Motor neuron (in vitro differentiated cells): ENCODE measurements at places on chromosomes 12 and 14. TPM values are rescaled to one million over a fixed set of nuclear protein-coding genes. Genes with fewer than 3 reads are reported as not detected.

The TAS2R31 gene
- total RNA-seq, result 1.3 and 2.5 TPM in 2 replicates

The GLIPR1L1 gene
- total RNA-seq, result not detected in 2 replicates

The SERPINA9 gene
- total RNA-seq, result 0.16 TPM in 1 of 2 replicates, not detected in the other

The PMEL gene
- 1.3 and 2.2 TPM in 2 replicates for total RNA-seq

The FOS gene
- 31.3 and 76.3 TPM in 2 replicates for total RNA-seq

The SFSWAP gene
- 25.2 and 29.0 TPM in 2 replicates for total RNA-seq

The HDAC7 gene
- 15.3 and 19.5 TPM in 2 replicates for total RNA-seq

The ZBTB1 gene
- total RNA-seq, result 34.2 and 35.4 TPM in 2 replicates

The ZBTB25 gene
- total RNA-seq, result 12.4 and 12.9 TPM in 2 replicates

The GARIN6 gene
- total RNA-seq, result not detected in 2 replicates

The PPM1H gene
- total RNA-seq, result 9.3 and 10.5 TPM in 2 replicates

The TROAP gene
- total RNA-seq, result 0.78 and 2.0 TPM in 2 replicates

The ITPR2 gene
- total RNA-seq, result 23.7 and 24.0 TPM in 2 replicates

The MSI1 gene
- total RNA-seq, result 0.10 and 0.11 TPM in 2 replicates

The RND1 gene
- 1.1 and 1.2 TPM in 2 replicates for total RNA-seq

The OR4E2 gene
- total RNA-seq, result not detected in 2 replicates

The SERPINA1 gene
- 0.63 and 1.0 TPM in 2 replicates for total RNA-seq

The EID3 gene
- 1.5 and 3.3 TPM in 2 replicates for total RNA-seq

The HOXC12 gene
- 0.06 TPM in 1 of 2 replicates, not detected in the other for total RNA-seq

The CCDC38 gene
- total RNA-seq, result 0.37 and 0.98 TPM in 2 replicates

The AQP2 gene
- 0.09 and 0.26 TPM in 2 replicates for total RNA-seq

The TMEM30B gene
- total RNA-seq, result 0.07 and 0.30 TPM in 2 replicates

The NINJ2 gene
- total RNA-seq, result 3.5 and 4.5 TPM in 2 replicates

The ASIC1 gene
- 11.3 and 12.6 TPM in 2 replicates for total RNA-seq

The TMEM179 gene
- total RNA-seq, result 0.90 and 1.2 TPM in 2 replicates

The DBX2 gene
- not detected in 2 replicates for total RNA-seq

The SP1 gene
- 30.0 and 33.2 TPM in 2 replicates for total RNA-seq

The B3GNT4 gene
- 4.2 and 5.0 TPM in 2 replicates for total RNA-seq

The BDKRB1 gene
- 1.9 and 2.3 TPM in 2 replicates for total RNA-seq

The ABCC9 gene
- total RNA-seq, result 0.04 and 0.19 TPM in 2 replicates

The OVCH1 gene
- 0.09 and 0.47 TPM in 2 replicates for total RNA-seq

The TAS2R42 gene
- 0.62 and 0.73 TPM in 2 replicates for total RNA-seq

The RPS6KA5 gene
- total RNA-seq, result 9.1 and 9.5 TPM in 2 replicates

The REM2 gene
- total RNA-seq, result 10.0 and 11.7 TPM in 2 replicates

The HOXC9 gene
- total RNA-seq, result 6.7 and 7.9 TPM in 2 replicates

The DIO2 gene
- total RNA-seq, result 28.2 and 34.1 TPM in 2 replicates

The PLEKHD1 gene
- 0.13 and 1.4 TPM in 2 replicates for total RNA-seq

The KRT6B gene
- total RNA-seq, result 0.50 TPM in 1 of 2 replicates, not detected in the other

The DTX3 gene
- total RNA-seq, result 74.5 and 79.9 TPM in 2 replicates

The ERP27 gene
- 0.52 and 0.53 TPM in 2 replicates for total RNA-seq

The BATF gene
- total RNA-seq, result not detected in 2 replicates

The TBX5 gene
- 2.0 and 3.4 TPM in 2 replicates for total RNA-seq

The PAPLN gene
- total RNA-seq, result 1.3 and 2.8 TPM in 2 replicates

The RNF212B gene
- total RNA-seq, result not detected in 2 replicates

The USP5 gene
- 52.3 and 61.1 TPM in 2 replicates for total RNA-seq

The LBHD2 gene
- total RNA-seq, result not detected in 2 replicates

The HOXC5 gene
- total RNA-seq, result 14.1 TPM in 2 replicates

The SPRING1 gene
- total RNA-seq, result 13.4 and 17.0 TPM in 2 replicates

The EFS gene
- total RNA-seq, result 4.3 and 5.8 TPM in 2 replicates

The TAS2R10 gene
- total RNA-seq, result 1.3 and 2.0 TPM in 2 replicates

The KLHL33 gene
- 0.15 and 0.22 TPM in 2 replicates for total RNA-seq

The KRT7 gene
- total RNA-seq, result 0.88 TPM in 1 of 2 replicates, not detected in the other

The C14orf180 gene
- 0.73 TPM in 1 of 2 replicates, not detected in the other for total RNA-seq

The SLCO1C1 gene
- total RNA-seq, result 0.15 and 1.00 TPM in 2 replicates

The PCBP2 gene
- 723 and 782 TPM in 2 replicates for total RNA-seq
